ENCODE measurements at places on chromosomes 5 and 9. TPM values are rescaled to one million over a fixed set of nuclear protein-coding genes. Genes with fewer than 3 reads are reported as not detected.

The RETREG1 gene
- total RNA-seq: 21.9 TPM

The QRFP gene
- not detected for total RNA-seq

The FABP6 gene
- total RNA-seq: not detected

The MARCOL gene
- total RNA-seq: not detected

- DNase-seq: no peak
Measured at GRCh38 chr5:32520356-32520755, 65.0 kb upstream of the SUB1 start.

- no peak for DNase-seq
Measured at GRCh38 chr5:88885002-88885401, 2.0 kb upstream of the MEF2C start.

DNA sequence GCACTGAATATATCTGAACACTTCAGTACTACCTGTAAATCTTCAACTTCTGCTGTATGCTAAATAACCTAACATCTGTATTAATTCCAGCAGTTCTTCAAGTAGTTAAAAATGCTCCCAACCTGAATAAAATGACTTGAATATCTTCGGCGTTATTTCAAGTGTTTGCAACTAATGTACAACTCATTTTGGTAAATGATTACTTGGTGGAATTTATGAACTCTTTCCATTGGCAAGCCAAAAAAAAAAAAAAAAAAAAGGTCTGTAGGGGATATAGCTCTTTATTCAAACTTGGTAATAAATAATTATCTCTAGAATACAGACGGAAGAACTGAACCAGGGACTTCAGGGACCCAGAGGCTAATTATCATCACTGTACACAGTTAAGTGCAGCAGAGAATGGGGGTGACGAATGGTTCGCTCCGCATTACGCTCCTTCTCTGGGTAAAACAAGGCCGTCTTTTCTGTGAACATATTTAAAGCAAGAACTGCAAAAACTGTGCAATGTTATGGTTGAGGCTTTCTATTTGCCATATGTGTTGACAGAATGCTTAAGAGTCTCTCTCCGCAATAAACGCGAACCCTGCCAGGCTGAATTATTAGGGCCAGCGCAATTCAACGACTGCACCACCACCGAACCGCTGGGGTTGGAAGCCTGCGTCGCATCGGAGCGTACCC, 1.9 kb upstream of the ERBIN start:
- DNase-seq: no peak

- DNase-seq: no peak
Measured at GRCh38 chr5:172453206-172453985, 929 bp downstream of the SH3PXD2B start.

Measured in activated T-helper 2 cell treated with anti-CD3 and anti-CD28 coated beads, Interferon-gamma antibody, Interleukin-2, Interleukin-4, amounts not matched to agents 10 μg/mL and 5 μg/mL and 100 μg/mL, durations not matched to agents 14 hours and 24 hours and 36 hours (primary cell).